ENCODE measurements at places on chromosomes 5 and 9. TPM values are rescaled to one million over a fixed set of nuclear protein-coding genes. Genes with fewer than 3 reads are reported as not detected.

DNA sequence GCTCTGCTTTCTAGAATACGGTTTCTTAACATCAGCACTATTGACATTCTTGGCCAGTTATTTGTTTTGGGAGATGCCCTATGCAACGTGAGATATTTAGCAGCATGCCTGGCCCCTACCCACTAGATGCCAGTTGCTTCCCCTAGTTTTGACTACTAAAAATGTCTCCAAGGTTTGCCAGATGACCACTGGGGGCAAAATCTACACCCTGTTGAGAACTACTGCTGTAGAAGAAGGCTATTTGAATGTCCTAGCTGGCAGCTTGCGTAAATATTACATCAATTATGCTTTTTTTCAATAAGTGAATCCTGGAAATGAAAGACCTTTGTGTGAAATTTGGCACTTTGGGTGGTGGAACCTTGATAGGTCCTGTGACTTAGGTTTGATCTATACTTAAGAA lies 5.0 kb downstream of the NCBP1 start:
- no peak for DNase-seq

GRCh38 chr5:147349241-147349640 lies 114.4 kb downstream of the STK32A start:
- no peak for DNase-seq

DNA sequence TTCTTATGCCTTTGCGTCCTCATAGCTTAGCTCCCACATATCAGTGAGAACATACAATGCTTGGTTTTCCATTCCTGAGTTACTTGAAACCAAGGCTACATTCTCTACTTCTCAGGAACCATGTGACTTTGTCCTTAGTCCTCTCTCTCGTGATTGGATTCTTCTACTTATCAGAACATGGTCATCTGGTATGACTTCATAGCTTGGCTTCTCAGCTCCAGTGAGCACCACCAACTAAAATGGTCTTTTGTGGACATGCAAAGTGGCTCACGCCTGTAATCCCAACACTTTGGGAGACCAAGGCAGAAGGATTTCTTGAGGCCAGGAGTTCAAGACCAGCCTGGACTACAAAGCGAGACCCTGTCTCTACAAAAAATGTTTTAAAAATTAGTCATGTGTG lies 81.2 kb upstream of the NIPBL start:
- no peak for DNase-seq

DNA sequence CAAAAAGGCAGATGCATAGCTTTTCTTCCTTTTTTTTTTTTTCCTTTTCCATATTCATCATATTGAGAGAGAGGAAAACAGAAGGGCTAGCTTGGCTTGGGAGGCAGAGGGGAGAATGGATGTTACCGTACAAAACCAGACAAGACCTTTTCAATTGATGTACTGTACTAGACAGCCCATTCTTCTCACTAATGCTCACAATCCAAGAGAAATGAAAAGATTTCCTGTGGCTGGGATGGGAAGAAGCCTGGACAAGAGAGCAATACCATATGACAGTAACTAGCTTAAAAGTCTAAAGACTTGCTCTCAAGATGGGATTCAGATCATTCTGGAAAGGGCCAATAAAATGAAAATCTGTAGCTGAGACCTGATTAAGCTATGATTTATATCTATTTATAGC lies 3.4 kb downstream of the CEMIP2 start:
- DNase-seq, result no peak

GRCh38 chr5:83331842-83332241 lies 139.7 kb upstream of the VCAN start:
- DNase-seq, result no peak

DNA sequence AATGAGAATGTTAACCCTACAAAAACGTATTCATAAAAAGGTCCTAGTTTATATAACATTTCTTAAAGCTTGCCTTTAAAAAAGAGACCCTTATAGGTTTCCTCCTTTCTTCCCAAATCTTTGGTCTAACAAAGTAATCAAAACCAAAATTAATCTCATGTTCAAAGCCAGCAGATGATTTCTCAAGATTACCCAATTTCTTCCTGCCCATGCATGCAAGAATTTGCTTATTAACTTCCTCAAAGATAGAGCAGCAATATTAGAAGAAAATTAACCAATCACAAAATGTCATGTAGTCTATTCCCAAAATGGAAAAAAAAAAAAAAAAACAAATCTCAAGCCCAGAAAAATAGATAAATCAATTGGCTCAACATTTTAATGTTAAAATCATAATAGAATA lies 114.9 kb downstream of the MLLT3 start:
- no peak for DNase-seq

GRCh38 chr9:2015581-2016407 lies 647 bp downstream of the SMARCA2 start:
- peak; percentile 29 for DNase-seq

GRCh38 chr5:53041071-53041692 lies 52.0 kb downstream of the ITGA2 start:
- no peak for DNase-seq

DNA sequence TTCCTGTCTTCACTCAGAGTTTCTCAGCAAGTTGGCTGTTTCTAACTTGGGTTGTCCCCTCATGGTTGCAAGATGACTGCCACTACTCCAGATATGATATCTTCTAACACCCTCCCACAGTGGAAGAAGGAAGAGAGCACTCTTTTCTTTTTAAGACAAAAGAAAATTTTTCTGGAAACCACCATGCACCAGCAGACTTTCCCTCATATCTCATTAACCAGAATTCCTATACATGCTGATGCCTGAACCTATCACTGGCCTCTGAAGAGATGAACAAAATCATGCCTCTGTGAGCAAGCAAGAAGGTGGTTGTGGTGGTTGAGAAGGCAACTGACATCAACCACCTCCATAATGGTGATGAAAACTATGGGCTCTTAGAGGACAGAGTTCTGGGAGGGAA lies 56.8 kb downstream of the FEM1C start:
- DNase-seq, result no peak

- no peak for DNase-seq
These were observed 1499.6 kb downstream of the EFNA5 start for GRCh38 chr5:106171132-106171531.

- DNase-seq, result no peak
These were observed 242.9 kb downstream of the BNC2 start for GRCh38 chr9:16627521-16627920.

Gene SH2D3C
- total RNA-seq, result 5.5 TPM

Gene FOXD4L3
- total RNA-seq, result not detected

DNA sequence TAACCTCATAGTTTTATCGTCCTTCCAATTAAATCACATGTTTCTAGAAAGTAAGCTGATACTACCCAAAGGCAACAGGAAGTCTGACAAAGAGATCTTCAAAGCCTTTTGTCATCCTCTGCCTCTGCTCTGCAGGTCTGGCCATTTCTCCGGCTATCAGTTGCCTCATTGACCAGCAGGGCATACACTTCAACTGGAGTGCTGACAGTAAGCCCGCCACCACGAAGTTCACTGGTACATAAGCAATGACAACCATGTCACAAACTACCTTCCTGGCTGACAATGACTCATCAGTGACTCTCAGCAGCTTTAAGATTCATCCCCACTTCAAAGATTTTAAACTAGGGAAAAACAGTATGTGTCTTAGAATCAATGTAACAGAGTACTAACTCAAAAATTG lies 20.6 kb downstream of the SPTLC1 start:
- no peak for DNase-seq

Gene SLC23A1
- total RNA-seq, result 11.5 TPM

GRCh38 chr9:14346231-14346791 lies 32.4 kb upstream of the NFIB start:
- no peak for DNase-seq

DNA sequence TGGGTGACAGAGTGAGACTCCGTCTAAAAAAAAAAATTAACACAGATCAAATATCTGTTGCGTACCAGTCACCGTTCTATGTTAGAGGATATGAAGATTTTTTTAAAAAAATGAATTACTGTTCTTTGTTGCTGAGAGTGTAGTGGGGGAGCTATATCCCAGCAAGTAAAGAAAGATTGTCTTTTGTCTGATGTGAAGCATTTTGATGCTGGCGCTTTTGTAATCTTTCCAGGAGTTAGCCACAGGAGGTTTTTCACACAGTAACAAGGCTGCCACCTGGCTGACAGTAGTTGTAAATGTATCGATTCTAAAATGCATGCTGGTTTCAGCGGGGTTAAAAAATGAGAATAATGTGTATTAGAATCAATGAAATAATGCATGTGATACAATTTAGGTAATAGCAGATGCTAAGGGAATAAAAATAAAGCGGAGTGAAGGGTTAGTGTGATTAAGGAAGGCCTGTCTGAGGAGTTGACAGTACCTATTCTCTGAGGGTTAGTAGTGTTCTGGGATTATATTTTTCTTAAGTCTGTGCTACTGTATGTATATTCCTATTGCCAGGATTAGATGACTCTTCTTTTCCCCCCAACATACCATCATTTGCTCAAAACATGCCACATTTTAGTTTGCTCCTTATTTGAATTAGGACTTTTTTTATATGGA lies 3.4 kb downstream of the LMNB1 start:
- peak; percentile 46 for DNase-seq

DNA sequence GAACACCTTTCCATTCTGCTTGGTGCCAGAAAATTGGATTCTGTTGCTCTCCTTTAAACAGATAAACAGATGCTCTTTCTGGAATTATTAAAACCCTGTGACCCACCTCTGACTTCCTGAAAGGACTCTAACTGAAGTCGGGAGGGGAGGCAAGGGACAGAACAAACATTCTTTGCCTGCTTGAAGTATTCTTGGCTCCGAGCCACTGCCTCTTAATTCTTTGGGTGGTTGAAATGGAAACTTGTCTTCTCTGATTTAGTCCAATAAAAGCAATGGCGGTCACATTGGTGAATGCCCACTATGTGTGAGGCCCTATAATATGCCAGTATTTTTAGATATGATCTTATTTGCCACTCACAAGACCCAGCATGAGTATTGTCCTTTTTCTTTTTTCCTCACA lies 236.8 kb downstream of the SLIT3 start:
- peak; percentile 12 for DNase-seq

Gene SNX24
- 13.3 TPM for total RNA-seq

DNA sequence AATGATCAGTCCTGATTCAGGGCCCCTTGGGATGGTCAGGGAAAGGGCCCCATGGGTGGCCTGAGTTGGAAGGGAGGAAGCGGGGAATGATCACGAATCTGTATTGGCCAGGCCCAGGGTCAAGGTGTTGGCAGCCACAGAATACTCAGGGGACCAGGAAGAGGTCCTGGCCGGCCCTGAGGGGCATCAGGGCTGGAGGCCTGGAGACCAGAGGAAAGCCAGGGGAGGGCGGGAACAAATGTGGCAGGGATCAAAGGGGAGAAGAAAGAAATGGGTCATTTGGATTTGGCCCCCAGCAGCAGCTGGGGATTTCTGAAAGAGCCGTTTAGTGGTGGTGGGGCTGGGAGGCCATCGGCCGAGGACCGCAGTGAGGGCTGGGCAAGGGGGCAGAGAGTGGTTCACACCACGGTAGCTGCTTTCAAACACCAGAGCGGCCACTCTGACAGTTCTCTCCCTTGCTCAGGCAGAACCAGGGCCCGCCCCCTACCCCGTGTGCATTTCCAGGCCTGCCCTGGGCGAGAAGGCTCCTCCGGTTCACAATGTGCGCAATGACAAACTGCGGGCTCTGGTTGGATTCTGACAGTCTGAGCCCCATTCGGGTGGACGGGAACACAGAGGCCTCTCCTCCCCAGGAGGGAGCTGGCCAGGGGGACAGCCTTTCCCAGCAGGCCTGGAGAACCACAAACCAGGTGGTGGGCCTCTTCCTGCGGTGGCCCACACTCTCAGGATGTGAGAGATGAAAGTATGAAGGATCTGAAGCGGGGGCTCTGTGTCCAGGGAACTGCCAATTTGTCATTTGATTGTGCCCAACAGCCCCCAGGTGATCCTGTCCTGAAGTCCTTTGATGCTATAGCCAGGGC lies 220.3 kb upstream of the IER5L start:
- DNase-seq, result no peak

DNA sequence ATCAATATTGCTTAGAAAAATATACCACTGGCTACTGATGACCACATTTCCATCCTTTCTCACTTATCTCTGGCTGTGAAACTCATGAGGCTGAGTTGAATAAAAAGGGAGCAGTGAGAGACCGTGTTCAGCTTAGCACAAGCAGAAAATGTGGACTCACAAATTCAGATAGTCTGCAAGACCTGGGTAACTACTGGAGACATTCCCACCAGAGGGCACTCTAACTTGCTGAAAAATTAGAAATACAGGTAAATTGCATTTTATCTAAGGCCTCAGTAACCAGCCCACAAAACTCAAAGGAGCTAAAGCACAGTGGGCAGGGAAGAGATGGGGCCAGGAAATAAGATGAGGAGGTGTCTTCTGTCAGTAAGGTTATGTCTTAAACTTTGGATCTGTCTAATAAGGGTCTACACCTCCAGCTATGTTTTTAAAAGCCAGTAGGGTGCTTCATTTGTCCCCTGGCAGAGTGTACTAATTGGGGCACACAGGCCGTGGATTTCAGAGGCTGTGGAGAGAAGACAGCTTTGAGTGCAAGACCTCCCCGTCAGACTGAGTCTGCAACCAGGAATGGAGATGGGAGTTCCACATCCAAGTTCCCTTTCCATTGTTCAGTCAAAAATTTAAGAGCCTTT lies 8.7 kb upstream of the NDUFB6 start:
- DNase-seq, result no peak

GRCh38 chr9:17462869-17463464 lies 115.9 kb upstream of the SH3GL2 start:
- DNase-seq, result peak; percentile 35

Gene ARID3C
- not detected for total RNA-seq

GRCh38 chr5:179242676-179243075 lies 102.6 kb downstream of the ADAMTS2 start:
- no peak for DNase-seq

DNA sequence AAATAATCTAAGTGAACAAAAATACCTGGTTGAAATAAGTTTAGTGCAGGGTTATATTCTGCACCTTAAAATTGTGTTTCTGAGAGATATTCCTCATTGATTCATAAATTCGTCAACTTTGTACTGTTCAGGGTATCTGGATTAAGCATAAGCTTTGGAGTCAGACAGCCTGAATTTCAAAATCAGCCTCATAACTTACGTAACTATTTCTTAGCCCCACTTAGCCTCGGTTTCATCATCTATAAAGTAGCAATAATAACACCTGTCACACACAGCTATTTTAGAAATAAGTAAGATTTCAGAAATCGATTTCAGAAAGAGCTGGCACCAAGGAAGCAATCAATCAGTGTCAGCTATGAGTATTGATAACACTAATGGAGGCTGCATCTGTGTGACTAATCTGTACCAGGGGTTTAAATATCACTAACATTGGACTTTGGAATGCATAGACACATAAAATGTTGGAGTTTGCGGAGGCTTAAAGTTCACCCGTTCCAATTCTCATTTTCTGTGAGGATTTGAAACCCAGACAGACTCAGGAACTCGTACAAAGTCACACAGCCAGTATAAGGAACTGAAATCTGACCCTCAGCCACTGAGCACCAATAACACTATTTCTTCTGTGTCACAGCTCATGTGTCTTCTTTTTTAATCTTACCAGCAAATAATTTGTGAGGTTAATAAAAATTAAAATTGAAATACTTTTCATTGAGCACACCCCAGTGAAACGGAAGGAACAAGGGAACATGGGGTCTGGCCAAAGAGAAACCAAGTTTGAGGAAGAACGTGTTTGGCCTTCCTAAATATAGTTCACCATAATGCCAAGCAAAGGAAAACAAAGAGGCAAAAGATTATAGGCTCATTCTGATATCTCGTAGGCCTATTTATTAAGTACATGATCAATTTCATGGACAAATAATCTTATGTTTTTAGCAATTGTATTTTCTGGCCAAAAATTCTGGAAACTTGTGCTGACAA lies 194.4 kb upstream of the PTGER4 start:
- DNase-seq, result no peak

Gene PCDHB11
- 0.41 TPM for total RNA-seq

Gene ADAMTS16
- 0.11 TPM for total RNA-seq

Gene MARCOL
- not detected for total RNA-seq

GRCh38 chr5:117733051-117733450 lies 1158.4 kb upstream of the SEMA6A start:
- DNase-seq, result no peak
